ENCODE measurements at places on chromosomes 6 and 20. TPM values are rescaled to one million over a fixed set of nuclear protein-coding genes. Genes with fewer than 3 reads are reported as not detected.

Gene GNAS-AS1
- total RNA-seq, result 0.43 TPM

Gene MYO6
- total RNA-seq, result 10.8 TPM

Gene TFAP2D
- not detected for total RNA-seq

Gene CALHM4
- total RNA-seq, result not detected

Gene TBX18
- 8.2 TPM for total RNA-seq

Gene EEF1A2
- total RNA-seq, result 0.79 TPM

Gene RAMACL
- 0.43 TPM for total RNA-seq

Gene ARHGAP40
- total RNA-seq, result not detected

Gene STMND1
- total RNA-seq, result not detected

Gene HLA-DQA2
- total RNA-seq, result not detected

Gene CST7
- not detected for total RNA-seq

Gene CASS4
- total RNA-seq, result 5.0 TPM

Gene C6orf163
- total RNA-seq, result 2.4 TPM

Gene PTCHD4
- total RNA-seq, result 2.3 TPM

Gene MDC1
- total RNA-seq, result 2.4 TPM

Gene VGLL2
- total RNA-seq, result not detected

Gene CD24
- total RNA-seq, result 1.1 TPM

Gene BACH2
- 0.52 TPM for total RNA-seq

Gene ERVFRD-1
- total RNA-seq, result not detected

Gene WFDC2
- not detected for total RNA-seq

Gene SEMG1
- total RNA-seq, result not detected

Gene MOXD1
- total RNA-seq, result 71.6 TPM

Gene NKAIN2
- total RNA-seq, result not detected
